Fibroblast of mammary gland (primary cell): ENCODE measurements at places on chromosomes 5 and 9.
A peak's percentile ranks its signal among the peaks of the same experiment; 100 is the strongest.

- no peak for DNase-seq
These were observed 45.6 kb upstream of the RUFY1 start for GRCh38 chr5:179504600-179505396.

DNA sequence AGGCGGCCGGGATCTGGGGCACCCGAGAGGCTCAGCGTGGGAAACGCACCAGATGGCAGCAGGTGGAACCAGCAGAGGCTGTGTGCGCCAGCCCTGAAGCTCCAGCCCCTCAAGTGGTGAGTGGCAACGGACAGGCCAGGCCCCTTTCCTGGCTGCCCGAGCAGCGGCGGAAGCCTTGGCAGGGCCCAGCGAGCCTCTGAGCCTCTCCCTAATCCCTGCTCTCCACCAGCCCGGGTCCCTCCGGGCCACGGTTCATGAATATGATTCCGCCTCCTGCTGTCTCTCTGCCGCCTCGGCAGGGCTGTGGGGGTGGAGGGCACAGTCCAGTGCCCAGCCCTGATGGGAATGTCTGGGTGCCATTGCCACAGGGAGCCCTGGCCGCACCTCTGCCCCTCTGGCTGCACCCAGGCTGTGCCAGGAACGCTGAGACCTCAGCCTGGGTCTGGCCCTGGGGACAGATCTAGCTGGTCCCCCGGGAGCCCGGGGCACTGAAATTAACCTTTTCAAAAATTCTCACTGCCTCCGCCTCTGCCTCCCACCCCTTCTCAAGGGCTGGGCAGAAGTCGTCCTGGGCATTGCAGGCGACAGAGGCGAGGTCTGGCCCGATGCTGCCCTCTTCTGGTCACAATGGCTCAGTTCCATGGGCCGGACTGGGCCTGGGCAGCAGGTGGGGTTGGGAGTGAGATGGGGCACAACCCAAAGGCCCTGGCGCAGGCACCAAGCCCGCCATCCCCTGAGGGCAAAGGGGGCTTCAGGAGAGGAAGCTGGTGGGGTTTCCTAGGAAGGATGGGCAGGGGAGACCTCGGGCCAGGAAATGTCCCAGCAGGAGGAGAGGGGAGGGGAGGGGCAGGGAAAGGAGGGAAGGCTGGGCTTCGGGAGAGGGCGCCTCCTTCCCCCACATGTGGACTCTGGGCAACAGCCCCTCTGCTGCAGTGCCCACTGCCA lies 20.3 kb downstream of the CCDC187 start:
- peak; percentile 56 for DNase-seq

DNA sequence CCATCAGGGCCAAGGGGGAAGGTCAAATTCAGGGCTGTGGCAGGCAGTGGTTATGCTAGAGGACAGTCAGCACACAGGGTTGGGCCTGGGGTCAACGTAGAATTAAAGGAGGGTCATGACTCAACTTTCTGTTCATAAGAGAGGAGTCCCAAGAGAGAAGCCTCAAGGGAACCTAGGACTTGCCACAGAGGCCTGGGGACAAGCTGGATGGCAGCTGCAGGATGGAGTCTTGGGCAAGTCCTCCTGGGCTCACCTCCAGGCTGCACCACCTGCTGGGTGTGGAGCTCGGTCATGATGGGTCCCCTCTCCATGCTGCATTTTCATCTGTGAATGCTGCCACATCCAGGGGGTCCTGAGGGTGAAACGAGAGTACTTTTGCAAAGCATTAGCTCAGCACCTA lies 9.0 kb upstream of the WNK2 start:
- DNase-seq = no peak

DNA sequence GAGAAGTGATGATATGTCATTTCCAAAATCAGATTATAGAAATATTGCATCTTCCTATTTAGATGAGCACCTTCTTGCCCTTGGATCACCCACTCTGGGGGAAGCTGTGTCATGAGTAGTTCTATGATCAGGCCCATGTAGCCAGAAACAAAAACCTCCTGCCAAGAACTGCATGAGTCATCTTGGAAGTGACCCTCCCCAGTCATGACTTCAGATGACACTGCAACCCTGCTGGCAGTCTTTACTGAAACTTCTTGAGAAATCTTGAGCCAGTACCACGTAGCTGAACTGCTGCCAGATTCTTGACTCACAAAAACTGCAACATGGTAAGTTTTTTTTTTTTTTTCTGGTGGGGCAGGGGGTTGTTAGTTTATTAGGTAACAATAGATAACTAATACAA lies 439.6 kb upstream of the PTGER4 start:
- peak; percentile 92 for DNase-seq

DNA sequence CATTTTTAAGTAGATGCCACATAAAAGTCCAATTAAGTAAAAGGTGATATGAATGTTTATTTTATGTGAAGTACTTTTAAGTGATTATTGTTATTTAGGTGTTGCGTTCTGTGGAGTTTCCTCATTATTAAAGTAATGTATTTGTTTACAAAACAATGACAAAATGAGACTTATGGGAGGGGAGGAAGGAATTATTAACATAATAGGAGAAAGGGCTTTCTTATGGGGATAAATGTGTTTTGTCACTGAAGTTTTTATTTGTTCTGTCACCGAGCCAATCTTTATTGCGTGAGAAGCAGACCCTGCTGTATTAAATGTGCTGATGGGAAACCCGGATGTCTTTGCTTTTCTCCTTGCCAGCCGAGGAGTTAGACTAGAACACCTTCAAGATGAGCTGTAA lies 44.5 kb downstream of the TRIO start:
- DNase-seq = no peak

- peak; percentile 85 for DNase-seq
These were observed 8.6 kb upstream of the PRRX2 start for GRCh38 chr9:129656795-129657390.

- DNase-seq = peak; percentile 53
These were observed 66.6 kb downstream of the ANKHD1 start for GRCh38 chr5:140468188-140468587.

- peak; percentile 76 for DNase-seq
These were observed 20.4 kb downstream of the ANKS6 start for GRCh38 chr9:98775831-98776441.

- peak; percentile 9 for DNase-seq
These were observed 56.3 kb upstream of the KCNN2 start for GRCh38 chr5:114305402-114306207.

GRCh38 chr9:28301281-28301680 lies 728.0 kb upstream of the C9orf72 start:
- peak; percentile 1 for DNase-seq

GRCh38 chr9:121703014-121703734 lies 51.7 kb downstream of the DAB2IP start:
- no peak for DNase-seq

DNA sequence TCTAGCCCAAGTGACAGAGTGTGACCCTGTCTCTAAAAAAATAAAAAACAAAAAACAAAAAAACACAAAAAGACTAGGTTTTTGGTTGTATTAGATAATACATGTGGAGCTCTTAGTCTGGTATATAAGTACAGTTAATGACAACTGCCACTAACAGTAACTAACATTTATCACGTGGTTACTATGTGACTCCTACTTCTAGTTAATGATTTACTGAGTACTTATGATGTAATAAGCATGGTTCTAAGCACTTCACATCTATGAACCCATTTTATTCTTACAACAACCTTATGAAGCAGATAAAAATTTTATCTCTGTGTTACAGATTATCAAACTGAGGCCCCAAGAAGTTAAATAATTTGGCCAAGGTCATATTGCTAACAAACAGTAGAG lies 6.1 kb upstream of the TMEFF1 start:
- no peak for DNase-seq

- DNase-seq = no peak
These were observed 8.4 kb upstream of the PSD2 start for GRCh38 chr5:139787257-139787567.

GRCh38 chr5:28400076-28400475 lies 1361.7 kb upstream of the CDH9 start:
- no peak for DNase-seq

DNA sequence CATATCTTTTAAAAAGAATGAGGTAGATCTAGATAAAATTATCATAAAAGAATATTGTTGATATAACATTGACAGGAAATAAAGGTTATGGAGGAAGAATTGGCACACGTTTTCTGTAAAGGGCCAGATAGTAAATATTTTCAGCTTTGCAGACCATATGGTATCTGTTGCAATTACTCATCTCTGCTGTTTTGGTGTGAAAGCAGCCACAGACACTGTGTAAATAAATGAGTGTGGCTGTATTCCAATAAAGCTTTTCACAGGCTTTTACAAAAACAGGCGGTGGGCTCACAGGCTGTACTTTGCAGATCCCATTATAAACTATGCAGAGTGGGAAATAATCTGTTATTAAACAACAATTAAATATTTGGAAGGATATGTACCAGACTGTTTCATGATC lies 87.4 kb downstream of the SGCD start:
- DNase-seq = peak; percentile 40

- no peak for DNase-seq
These were observed 454.2 kb upstream of the SGCD start for GRCh38 chr5:155872629-155873220.

GRCh38 chr9:89311346-89312221 lies 589 bp downstream of the CKS2 start:
- DNase-seq = no peak

DNA sequence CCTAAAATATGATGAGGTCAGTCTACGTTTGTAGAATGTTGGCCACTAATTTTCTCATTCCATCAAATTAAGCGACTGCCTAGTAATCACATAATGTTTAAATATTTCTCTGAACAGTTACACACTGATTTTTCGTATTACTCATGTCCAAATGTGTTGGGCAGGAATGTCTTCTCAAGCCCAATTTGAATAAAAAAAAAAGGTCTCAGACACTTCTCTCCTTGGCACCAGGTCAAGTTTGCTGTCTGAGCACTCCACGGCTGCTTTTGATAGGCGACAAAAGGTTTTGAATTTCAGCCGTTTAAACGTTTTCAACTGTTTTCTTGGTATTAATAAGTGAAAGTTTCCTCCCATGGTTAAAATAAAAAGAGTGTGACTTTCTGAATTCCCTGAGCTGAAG lies 542.1 kb downstream of the IRX1 start:
- DNase-seq = no peak

DNA sequence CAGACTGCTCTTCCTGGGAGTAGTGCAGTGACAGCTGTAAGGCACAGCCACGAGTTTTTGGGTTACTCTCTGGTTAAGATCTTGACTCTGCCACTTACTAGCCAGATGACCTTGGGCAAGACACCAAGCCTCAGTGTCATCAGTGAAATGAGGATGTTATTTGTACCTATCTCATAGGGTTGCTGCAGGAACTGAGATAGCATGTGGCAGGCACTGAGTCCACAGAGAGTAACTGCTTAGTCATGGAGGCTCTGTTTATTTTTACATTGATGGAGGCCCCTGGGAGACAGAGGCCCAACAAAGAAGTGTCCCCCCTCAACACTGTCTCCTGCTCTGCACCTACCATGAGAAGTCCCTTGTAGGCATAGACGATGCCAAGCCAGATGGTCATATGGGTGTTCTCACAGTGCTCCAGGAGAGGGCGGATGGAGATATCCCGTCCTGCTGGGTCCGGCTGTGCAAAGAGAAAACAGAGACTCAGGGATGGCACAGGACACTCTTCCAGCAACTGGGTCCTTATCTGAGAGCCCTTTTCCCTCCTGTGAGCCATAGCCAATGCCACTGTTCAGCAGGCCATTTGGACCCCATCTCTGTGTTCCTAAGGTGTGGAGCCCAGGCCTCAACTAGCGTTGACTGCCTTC lies 55.4 kb upstream of the TBC1D2 start:
- peak; percentile 47 for DNase-seq

DNA sequence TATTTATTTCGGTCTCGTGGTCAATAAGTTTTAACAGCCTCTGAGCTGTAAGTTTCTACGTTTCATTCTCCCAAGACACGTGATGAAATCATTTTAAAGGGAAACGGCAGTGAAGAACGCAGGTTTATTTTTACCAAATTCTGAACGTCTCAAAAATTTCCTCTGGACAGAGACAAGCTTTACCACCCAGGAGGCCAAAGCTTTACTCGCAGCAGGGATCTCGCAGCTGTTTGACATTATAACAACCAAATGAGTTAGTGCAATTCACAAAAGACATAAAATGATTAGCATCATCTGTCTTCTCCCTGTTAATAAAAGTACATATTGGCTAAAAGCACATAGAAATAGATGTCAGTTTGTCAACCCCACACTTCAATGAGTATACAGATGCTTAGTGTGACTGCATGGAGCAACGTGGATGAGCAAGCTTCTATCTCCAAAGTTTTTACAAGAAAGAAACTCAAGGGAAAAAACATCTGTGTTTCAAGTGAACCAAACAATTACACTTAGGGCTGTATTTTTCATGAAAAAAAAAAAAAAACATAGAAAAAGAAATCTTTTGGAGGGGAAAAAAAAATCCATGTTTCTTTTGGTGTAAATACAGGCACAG lies 2.5 kb downstream of the SEMA5A start:
- DNase-seq = peak; percentile 14

DNA sequence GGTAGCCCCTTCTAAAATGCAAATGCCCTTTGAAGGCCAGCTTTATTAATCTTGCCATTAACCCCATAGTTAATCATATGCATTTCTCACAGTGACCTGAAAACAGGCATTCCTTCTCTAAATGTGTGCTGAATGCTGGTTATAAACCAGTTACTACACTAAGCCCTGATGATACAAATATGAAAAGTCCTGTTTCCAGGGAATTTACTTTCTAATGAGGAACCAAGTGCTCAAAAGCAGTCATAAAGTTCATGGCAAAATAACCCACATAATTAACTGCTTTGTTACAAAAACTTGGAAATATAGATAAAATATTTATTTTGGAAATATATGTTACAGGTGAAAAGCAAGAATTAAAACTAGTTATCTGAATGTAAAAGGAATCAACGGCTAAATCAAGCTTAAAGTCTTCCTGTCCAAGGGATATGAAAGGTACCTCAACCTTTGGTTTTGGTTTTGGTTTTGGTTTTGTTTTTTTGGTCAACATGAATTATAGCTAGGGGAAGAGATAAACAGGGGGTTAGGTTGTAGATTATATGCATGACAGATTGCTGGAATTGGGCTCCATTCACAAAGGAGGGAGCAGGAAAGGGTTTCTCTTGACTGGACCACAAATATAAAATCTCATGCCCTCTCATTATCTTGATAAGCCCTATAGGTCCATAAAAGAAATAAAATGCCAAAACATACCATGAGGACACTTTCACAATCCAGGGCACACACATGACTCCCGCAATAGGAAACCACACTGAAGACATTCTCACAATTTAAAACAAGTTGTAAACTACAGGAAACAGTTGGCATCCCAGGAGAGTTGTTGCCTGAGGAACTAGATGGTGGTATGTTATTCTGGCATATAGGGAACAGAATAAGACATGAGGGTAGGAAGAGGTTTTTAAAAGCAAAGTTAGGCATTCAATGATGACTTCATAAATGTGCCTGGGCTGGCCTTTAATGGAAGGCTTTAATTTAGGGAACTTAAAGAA lies 46.7 kb upstream of the MACIR start:
- no peak for DNase-seq

DNA sequence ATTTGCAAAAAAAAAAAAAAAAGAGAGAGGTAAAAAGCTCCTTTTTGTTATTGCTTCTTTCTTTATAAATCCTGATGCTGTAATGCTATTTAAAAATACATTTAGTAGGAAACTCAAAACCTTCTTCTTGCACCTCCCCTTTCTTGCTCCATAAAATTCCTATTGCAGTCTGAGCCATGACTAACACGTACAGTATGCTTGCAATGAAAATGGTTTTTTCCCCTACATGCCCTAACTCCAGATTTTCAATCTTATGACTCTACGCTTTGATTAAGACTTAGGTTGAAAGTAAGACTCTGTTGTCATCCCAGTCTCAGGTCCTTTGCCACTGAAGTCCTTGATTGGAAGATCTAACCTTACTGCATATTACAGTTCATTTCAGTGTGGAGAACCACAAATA lies 23.9 kb downstream of the FGF10 start:
- DNase-seq = peak; percentile 78
